NCI-H1092 treated with DMSO at 0.1 percent for 48 hours (cell line): ENCODE measurements at places on chromosomes 6 and 20.

DNA sequence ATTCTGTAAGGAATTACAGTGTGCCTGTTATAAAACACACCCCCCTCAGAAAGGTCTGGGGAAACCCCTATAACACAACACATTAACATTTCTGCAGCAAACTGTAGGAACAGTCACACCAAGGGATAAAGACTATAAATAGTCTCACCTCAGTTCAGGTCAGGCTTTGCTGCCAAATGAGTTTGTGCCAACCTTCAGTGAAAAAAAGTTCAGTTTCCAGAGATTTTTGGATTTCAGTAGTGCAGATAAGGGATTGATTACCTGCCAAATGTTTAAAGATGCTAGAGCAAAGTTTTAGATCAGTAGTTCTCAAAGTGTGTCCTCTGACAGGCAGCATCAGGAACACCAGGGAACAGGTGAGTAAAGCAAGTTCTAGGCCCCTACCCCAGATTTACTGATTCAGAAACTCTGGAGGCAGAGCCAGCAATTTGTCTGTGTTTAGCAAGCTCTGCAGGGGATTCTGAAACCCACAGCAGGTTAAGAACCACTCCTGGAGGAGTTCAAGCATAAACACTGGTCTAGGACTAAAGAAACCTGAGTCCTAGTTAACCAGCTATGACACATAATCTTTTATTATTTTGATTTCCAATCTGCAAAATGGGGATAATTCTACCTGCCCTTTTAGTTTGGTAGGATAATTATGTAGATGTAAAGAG, 111.0 kb downstream of the RCAN2 start:
- DNase-seq, result peak; percentile 31

- no peak for DNase-seq
Observed at GRCh38 chr6:753486-753885, 60.5 kb upstream of the EXOC2 start.

- no peak for DNase-seq
Observed at GRCh38 chr6:89208551-89208950, 8.6 kb downstream of the GABRR1 start.

- no peak for DNase-seq
Observed at GRCh38 chr6:70823651-70824050, 133.2 kb downstream of the B3GAT2 start.

DNA sequence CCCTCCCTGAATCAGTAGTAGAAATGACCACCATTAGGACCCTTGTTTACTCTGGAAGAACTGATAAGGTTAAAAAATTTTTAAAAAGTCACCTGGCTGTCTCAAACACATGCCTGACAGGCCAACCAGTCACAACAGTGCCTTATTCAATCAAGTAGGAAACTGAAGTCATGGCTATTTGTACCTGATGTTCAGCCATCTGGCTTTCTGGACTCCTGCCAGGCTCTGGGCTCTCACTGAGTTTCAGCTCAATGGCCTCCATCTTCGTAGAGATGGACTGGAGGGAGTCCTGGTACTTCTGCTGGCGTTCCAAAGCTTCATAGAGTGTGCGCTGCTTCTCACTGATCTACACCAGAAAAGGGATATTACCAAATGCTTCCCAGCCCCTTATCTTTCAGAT, 343.8 kb downstream of the SYNE1 start:
- DNase-seq, result peak; percentile 24

DNA sequence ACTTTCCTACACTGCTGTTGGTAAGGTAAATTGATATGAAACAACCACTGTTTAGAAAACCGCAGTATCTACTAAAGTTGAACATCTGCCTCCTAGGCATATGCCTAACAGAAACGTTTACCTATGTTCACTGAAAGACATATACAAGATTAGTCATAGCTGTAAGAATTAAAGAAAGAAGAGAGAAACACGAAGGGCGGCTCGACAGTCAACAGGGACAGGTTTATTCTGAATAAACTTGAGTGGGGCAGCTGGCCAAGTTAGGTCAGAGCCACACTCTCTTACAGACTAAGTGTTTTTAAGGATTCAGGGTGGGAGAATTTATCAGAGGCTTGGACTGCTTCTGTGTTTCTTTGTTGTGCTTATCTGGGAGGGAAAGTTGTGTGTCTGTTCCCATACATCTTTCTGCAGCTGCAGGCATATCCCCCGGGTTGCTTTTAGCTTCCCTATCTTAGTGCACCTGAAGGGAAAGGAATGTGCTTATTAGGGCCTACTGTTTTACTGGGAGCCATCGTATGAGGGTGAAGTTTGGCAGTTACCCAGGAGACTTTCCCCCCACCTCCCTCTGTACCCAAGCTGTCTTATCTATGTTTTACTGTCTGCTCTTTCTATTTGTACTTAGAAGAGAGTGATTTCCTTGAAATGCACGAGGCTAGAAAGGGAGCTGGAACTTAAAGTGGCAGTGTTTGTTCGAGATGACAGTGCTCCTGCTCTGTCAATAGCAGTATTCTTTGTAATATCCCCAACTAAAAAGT, 20.4 kb downstream of the PROCR start:
- no peak for DNase-seq

GRCh38 chr20:1119128-1119505, 715 bp downstream of the PSMF1 start:
- no peak for DNase-seq

DNA sequence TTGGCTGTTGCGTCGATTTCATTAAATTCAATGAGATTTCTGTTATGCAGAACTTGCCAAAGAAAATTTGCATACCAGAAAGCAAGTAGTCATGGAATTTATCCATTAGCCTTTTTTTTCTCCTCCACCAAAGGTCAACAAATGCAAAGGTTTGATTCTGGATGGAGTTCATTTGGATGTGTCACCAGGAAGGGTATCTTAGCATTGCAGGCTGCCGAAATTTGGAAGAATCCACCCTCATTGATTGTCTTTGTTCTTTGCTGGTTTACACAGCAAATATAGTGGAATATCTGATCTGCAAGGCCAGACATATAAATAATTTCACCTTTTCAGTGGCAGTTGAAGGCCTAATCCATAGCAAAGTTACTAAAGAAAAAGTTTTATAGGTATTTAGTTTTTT, 229.4 kb upstream of the SLC35B3 start:
- DNase-seq, result no peak

GRCh38 chr6:39360378-39360777, 37.9 kb upstream of the KCNK16 start:
- DNase-seq, result no peak

DNA sequence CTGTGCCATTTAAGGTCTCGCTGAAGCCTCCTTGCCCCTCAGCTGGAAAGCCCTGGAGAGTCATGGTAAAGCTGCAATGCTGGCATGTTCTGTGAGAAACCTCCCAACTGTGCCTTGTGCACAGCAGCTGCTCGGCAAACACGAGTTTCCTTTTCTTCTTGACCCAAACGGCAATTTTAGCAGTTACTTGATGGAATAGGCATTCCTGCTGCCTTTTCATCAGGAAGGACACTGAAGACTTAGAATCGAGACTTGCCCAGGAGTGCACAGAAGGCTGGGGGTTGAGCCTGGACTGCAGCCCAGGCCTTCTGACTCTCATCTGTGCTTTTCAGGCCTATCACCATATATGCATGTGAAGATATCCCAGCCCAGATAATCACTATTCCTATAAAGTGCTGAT, 28.7 kb upstream of the CLDN20 start:
- no peak for DNase-seq

DNA sequence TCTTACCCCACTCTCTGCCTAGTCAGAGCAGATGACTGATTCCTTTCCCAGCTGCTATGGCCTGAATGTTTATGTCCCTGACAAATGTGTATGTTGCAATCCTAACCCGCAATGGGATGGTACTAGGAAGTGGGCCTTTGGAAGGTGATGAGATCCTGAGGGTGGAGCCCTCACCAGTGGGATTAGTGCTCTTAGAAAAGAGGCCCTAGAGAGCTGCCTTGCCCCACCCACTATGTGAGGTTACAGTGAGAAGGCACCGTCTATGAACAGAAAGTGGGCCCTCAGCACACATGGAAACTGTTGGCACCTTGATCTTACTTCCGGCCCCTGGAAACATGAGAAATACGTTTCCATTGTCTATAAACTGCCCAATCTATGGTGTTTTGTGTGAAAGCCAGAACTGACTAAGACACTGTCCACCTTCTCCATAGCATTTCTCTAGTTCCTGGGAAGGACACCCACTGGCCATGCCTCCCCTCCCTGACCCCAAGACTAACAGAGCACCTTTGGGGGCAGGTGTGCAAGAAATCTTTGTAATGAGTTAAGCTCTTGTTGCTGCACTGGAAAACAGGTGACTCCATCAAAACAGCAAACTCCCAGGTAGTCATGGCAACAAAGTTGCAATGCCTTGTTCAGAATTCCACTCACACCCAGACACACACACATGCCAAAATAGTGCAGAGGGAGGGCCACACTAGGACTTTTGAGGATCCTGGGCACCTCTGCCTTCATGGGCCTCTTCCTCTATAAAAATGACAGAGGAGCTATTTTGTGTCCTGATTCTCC, 16.2 kb downstream of the GABRR2 start:
- no peak for DNase-seq

- no peak for DNase-seq
Observed at GRCh38 chr6:69693762-69694161, 103.0 kb downstream of the LMBRD1 start.

DNA sequence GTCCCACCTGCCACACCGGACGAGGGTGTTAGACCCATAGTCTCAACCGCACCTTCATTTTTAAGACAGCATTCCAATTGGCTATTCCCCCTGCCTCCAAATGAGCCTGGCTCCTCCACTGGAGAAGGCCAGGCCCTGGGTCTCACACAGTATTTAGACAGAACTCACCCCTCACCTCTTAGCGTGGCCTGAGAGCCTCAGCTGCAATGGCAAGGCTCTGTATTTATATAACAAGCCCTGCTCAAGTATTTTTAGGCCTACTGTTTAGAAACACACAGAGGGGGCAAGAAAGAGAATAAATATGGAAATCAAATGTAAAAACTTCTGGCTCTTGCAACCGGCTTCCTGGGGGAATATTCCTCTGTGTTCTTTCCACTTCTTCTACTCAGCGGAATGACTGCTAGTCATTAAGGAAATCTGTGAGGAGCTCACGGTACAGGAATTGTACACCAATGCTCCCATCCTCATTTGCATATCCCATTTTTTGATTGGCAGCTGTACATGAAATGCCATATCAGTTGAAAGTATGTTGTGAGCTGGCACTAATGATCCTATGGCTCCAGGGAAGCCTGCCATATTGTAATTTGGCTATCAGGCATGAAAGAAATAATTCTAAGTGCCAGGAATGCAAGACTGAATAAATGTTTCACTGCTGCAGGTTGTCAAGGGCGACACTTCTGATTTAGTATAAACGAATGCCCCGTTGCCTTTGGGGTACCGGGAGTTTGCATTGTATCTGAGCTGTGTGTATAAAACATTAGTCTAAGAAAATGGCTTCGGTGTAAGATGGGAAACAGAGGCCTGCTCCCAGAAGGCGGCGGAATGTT, 207.5 kb downstream of the ZNF217 start:
- DNase-seq, result no peak

GRCh38 chr6:35240838-35241801, 18.4 kb upstream of the ZNF76 start:
- peak; percentile 20 for DNase-seq

- no peak for DNase-seq
Observed at GRCh38 chr20:32191422-32191821, 16.1 kb downstream of the PLAGL2 start.

- no peak for DNase-seq
Observed at GRCh38 chr6:100633096-100633777, 168.5 kb upstream of the SIM1 start.

DNA sequence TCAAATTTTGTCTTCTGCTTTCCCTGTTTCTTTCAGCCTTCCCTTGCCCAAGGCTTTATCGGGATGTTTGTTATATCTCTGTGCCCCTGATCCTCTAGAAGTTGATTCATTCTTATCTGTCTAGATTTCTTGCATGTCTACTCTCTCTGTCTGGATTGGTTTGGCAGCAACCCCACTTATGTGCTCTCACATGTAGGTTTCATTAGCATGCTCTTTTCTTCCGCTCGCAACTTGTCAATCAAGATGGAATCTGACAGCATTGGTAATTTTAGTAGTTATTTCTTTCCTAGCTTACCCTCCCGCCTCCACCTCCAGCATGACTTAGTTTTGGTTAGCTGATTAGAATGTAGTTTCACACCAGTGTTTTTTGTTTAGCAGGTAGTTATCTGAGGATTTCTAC, 39.3 kb downstream of the LRRC1 start:
- DNase-seq, result no peak

- DNase-seq, result no peak
Observed at GRCh38 chr6:119671105-119671504, 321.5 kb upstream of the MAN1A1 start.

DNA sequence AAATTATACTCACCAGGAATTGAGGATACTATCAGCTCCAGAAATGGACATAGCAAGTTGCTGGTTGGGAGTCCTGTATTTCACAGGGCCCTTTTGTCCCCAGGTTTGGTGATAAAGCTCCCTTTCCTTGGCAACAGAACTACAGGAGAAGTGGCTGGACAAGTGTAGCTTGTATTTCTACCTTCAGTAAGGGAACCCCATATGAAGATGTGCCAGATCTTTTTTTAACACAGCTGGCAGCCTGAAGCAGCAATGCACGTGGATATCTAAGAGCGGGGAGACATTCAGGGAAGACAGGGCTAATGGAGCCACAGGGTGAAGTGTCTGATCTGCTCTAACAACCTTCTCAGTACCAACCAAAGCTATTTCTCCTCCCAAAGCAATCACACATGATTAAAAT, 373.9 kb upstream of the ID4 start:
- no peak for DNase-seq

DNA sequence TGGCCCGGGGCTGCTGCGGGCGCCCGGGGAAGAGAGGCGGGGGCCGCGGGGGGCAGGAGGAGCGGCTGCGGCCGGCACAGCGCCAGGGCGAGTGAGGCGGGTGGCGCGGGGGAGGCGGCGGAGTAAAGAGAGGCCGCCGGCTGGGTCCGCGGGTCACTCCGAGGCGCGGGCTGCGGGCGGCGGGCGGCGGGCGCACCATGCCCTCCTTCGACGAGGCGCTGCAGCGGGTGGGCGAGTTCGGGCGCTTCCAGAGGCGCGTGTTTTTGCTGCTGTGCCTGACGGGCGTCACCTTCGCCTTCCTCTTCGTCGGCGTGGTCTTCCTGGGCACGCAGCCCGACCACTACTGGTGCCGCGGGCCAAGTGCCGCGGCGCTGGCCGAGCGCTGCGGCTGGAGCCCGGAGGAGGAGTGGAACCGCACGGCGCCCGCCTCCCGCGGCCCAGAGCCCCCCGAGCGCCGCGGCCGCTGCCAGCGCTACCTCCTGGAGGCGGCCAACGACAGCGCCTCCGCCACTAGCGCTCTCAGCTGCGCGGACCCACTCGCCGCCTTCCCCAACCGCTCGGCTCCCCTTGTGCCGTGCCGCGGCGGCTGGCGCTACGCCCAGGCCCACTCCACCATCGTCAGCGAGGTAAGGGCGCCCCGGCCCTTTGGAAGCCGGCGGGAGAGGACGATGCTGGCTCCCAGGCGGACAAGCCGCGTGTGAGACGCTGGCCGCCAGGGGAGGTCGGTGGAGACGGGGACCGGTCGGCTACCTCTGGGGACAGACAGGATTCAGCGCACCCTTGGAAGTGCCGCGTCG, at the start of gene SLC22A3:
SLC22A3 (plus strand) TSS at position 156 of the 797 bp plus-strand sequence; CDS start at position 198, 42 bp downstream.
- DNase-seq, result peak; percentile 89
